ENCODE measurements at places on chromosomes 6 and 20.

DNA sequence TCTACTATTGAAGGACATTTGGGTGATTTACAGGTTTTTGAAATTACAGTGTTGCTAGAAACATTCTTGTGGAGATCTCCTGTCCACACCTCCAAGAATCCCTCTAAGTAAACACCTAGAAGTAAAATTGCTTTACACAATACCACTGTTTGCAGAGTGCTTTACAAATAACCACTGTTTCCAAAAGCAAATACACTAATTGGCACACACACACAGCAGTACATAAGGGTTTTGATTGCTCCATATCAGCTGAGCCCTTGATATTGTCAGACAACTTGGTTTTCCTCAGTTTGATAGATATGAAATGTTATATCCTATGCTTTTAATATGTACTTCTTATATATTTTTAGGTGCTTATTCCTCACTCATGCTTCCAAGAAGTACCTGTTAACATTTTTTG lies 6.3 kb downstream of the HMGN4 start:
- DNase-seq: no peak

GRCh38 chr20:55888685-55889084 lies 116.6 kb downstream of the CBLN4 start:
- DNase-seq: no peak

- no peak for DNase-seq
Measured at GRCh38 chr6:157398151-157398550, 17.2 kb downstream of the ZDHHC14 start.

DNA sequence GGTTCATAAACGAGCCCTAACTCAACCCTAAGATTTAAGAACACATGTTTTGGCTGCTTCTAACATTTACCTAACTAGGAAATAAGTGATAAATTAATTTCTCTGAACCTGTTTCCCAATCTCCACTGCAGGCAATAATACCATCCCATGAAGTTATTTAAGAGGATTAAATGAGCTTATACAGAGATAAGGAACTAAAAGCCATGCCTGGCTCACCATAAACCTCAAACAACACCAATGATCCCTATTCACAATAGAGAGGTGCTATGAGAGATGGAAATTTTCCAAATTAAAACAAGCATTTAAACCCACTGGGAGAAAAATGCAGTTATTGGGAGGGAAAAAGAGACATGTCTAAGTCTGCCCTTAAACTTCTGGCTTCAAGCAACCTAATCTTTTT lies 33.9 kb upstream of the KLHL31 start:
- no peak for DNase-seq

- no peak for DNase-seq
Measured at GRCh38 chr6:13243033-13243432, 85.3 kb downstream of the TBC1D7 start.

Data from skin of body (tissue), 3 donors.